ENCODE measurements at places on chromosomes 7 and 10. TPM values are rescaled to one million over a fixed set of nuclear protein-coding genes. Genes with fewer than 3 reads are reported as not detected.

The DOCK1 gene
- polyA plus RNA-seq, result 39.0 TPM

The SLC18A3 gene
- polyA plus RNA-seq, result 19.9 TPM

The NPC1L1 gene
- 0.11 TPM for polyA plus RNA-seq

The AKR1C8 gene
- polyA plus RNA-seq, result not detected

The FRMD4A gene
- 96.5 TPM for polyA plus RNA-seq

The FKBP6 gene
- polyA plus RNA-seq, result 0.39 TPM

The RAPGEF5 gene
- 19.5 TPM for polyA plus RNA-seq

The NRF1 gene
- 20.3 TPM for polyA plus RNA-seq

The ATG9B gene
- polyA plus RNA-seq, result 20.6 TPM

The MEST gene
- polyA plus RNA-seq, result 186 TPM

The RSPH10B2 gene
- 8.6 TPM for polyA plus RNA-seq

The AKR1D1 gene
- not detected for polyA plus RNA-seq

The PPP3CB gene
- 173 TPM for polyA plus RNA-seq

The ELFN1 gene
- 28.4 TPM for polyA plus RNA-seq

The GPR85 gene
- polyA plus RNA-seq, result 38.1 TPM

The SLC13A1 gene
- polyA plus RNA-seq, result not detected

The TEX47 gene
- polyA plus RNA-seq, result not detected

The DNAAF5 gene
- 22.4 TPM for polyA plus RNA-seq

The CACNA2D1 gene
- 35.7 TPM for polyA plus RNA-seq
